ENCODE measurements at places on chromosomes 4 and X. TPM values are rescaled to one million over a fixed set of nuclear protein-coding genes. Genes with fewer than 3 reads are reported as not detected.
A peak's percentile ranks its signal among the peaks of the same experiment; 100 is the strongest.

- H3K27me3 ChIP-seq = no peaks in the 10 kb centered on the region
- no peak for DNase-seq
- no peak overlapping the region for H3K27ac ChIP-seq
- no peaks in the 10 kb centered on the region for H3K4me1 ChIP-seq
These were observed 235.1 kb downstream of the USP46 start for GRCh38 chr4:52423967-52424366.

- H3K4me3 ChIP-seq = no peak overlapping the region
- H3K4me1 ChIP-seq = no peaks in the 10 kb centered on the region
- no peaks in the 10 kb centered on the region for H3K27me3 ChIP-seq
- no peak for DNase-seq
These were observed 18.6 kb downstream of the ARHGAP6 start for GRCh38 chrX:11647138-11647537.

DNA sequence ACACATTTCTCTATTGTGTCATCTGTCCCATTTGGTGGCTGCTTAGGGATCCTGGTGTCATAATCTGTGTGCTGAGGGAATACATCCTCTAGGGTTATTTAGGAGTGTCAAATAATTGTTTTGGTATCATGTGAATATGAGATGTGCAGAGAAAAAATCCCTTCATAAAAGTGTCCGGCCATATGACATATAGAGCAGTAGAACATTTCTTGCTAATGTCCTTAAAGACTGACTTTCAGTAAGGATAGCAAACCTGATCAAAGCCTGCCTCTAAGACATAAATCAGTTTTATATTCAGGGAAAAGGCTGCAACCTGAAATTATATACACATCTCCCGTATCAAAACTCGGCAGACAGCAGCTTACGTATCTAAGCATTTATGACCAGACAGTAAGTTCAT is 211.6 kb downstream of the ADAM29 start:
- H3K4me1 ChIP-seq = no peaks in the 10 kb centered on the region
- H3K36me3 ChIP-seq = no peaks in the 10 kb centered on the region
- no peaks in the 10 kb centered on the region for H3K27me3 ChIP-seq
- H3K27ac ChIP-seq = no peak overlapping the region
- H3K4me3 ChIP-seq = no peak overlapping the region

GRCh38 chr4:142607976-142608375 is 238.1 kb downstream of the INPP4B start:
- H3K27me3 ChIP-seq = no peaks in the 10 kb centered on the region
- no peak overlapping the region for H3K4me3 ChIP-seq
- no peaks in the 10 kb centered on the region for H3K4me1 ChIP-seq
- no peak overlapping the region for H3K27ac ChIP-seq
- DNase-seq = no peak

DNA sequence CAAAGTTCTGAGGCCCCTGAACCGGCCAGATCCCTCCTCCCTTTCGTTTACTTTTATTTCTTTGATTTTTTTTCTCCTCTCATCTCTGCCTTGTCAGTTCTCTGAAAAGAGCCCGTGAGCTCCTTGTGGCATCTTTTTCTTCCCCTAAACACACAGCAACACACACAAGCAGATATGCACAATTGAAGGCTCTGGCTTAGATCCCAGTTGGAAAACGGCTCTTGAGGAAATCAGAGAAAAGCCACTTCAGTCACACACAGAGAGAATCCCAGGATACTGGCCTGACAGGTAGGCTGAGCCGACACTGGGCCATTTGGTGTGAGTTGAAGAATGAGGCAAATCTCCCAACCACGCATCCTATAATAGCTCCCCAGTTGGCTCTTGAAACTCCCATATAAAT is 12.9 kb downstream of the DIPK2B start:
- peaks cover 27% of the 10 kb centered on the region for H3K27me3 ChIP-seq
- no peak overlapping the region for H3K27ac ChIP-seq
- H3K4me3 ChIP-seq = peak overlapping the region; percentile 44
- DNase-seq = no peak
- H3K36me3 ChIP-seq = no peaks in the 10 kb centered on the region

DNA sequence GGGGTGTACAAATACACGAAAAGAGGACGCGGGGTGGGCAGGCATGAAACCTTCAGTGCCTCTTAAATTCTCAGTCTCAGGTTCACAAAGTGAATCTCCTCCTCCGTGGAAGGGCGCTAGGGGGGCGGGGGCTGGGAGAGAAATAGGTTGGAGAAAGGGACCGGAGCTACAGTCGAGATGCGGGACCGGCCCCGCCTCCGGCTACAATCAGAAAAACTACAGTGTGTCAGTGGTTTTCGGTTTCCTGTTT is 3.4 kb downstream of the MAML3 start:
- peak overlapping the region; percentile 97 for H3K27ac ChIP-seq
- H3K36me3 ChIP-seq = no peaks in the 10 kb centered on the region
- DNase-seq = peak; percentile 57
- peak overlapping the region; percentile 92 for H3K4me3 ChIP-seq
- peaks cover 11% of the 10 kb centered on the region for H3K27me3 ChIP-seq

DNA sequence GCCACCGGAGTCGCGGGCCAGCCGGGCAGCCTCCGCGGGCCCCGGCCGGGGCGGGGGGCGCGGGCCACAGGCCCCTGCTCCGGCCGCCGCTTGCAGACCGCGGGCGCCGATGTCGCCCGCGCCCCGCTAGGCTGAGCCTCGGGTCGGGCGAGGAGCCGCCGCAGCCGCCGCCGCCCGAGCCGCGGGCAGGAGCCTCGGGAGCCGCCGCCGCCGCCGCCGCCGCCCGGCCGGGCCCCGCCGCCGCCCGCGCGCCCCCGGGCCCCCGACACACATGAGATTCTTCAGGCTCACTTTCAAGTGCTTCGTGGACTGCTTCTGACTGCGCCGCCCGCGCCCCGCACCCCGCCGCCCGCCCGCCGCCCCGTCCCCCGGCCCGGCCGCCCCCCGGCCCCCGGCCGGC is 345 bp downstream of the SLC6A8 start:
- H3K27ac ChIP-seq = no peak overlapping the region
- DNase-seq = no peak
- no peak overlapping the region for H3K4me3 ChIP-seq

GRCh38 chr4:129326571-129327460 is 230.9 kb downstream of the C4orf33 start:
- no peak overlapping the region for H3K4me3 ChIP-seq
- DNase-seq = no peak
- H3K4me1 ChIP-seq = no peaks in the 10 kb centered on the region
- no peaks in the 10 kb centered on the region for H3K36me3 ChIP-seq
- no peaks in the 10 kb centered on the region for H3K27me3 ChIP-seq
- H3K27ac ChIP-seq = no peak overlapping the region

- H3K27ac ChIP-seq = peak overlapping the region; percentile 3
- H3K4me1 ChIP-seq = peaks cover 4% of the 10 kb centered on the region
- no peak overlapping the region for H3K4me3 ChIP-seq
- no peaks in the 10 kb centered on the region for H3K36me3 ChIP-seq
- H3K27me3 ChIP-seq = no peaks in the 10 kb centered on the region
These were observed 53.4 kb downstream of the AFAP1 start for GRCh38 chr4:7886007-7886973.

- no peaks in the 10 kb centered on the region for H3K36me3 ChIP-seq
- no peak overlapping the region for H3K27ac ChIP-seq
- peaks cover 39% of the 10 kb centered on the region for H3K4me1 ChIP-seq
- H3K27me3 ChIP-seq = peaks cover 18% of the 10 kb centered on the region
- H3K4me3 ChIP-seq = no peak overlapping the region
These were observed 122.7 kb downstream of the FAM53A start for GRCh38 chr4:1561286-1561990.

- DNase-seq = no peak
- no peaks in the 10 kb centered on the region for H3K27me3 ChIP-seq
- no peaks in the 10 kb centered on the region for H3K36me3 ChIP-seq
- no peak within 1 kb of the TSS for H3K27ac ChIP-seq
- no peak within 1 kb of the TSS for H3K4me3 ChIP-seq
- H3K4me1 ChIP-seq = no peaks in the 10 kb centered on the region
These were observed at the start of gene UGT2A3 for GRCh38 chr4:68951078-68951805. Gene UGT2A3, minus strand, starts transcription at chr4:68951804. Its CDS starts 44 bp downstream, at chr4:68951760.

DNA sequence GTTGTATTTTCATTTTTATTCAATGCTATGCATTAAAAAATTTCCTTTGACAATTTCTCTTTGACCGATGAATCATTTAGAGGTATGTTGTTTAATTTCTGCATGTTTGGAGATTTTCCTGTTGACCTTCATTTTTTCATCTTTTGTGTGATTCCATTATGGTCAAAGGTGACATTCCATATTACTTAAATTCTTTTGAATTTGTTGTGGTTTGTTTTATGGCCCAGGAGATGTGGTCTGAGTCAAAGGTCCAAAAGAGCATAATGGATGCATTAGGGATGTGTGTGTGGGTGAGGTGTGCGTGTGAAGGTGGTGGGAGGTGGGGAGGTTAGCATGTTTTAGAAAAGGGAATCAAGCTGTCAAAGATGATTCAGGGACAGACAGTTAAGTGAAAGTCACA is 76.0 kb upstream of the GIMD1 start:
- no peaks in the 10 kb centered on the region for H3K27me3 ChIP-seq
- H3K4me1 ChIP-seq = no peaks in the 10 kb centered on the region
- no peak overlapping the region for H3K4me3 ChIP-seq
- H3K27ac ChIP-seq = no peak overlapping the region

GRCh38 chrX:149807747-149808458 is 26.2 kb downstream of the MAGEA9 start:
- no peak overlapping the region for H3K27ac ChIP-seq
- no peaks in the 10 kb centered on the region for H3K36me3 ChIP-seq
- H3K4me3 ChIP-seq = no peak overlapping the region
- no peak for DNase-seq
- H3K4me1 ChIP-seq = no peaks in the 10 kb centered on the region

DNA sequence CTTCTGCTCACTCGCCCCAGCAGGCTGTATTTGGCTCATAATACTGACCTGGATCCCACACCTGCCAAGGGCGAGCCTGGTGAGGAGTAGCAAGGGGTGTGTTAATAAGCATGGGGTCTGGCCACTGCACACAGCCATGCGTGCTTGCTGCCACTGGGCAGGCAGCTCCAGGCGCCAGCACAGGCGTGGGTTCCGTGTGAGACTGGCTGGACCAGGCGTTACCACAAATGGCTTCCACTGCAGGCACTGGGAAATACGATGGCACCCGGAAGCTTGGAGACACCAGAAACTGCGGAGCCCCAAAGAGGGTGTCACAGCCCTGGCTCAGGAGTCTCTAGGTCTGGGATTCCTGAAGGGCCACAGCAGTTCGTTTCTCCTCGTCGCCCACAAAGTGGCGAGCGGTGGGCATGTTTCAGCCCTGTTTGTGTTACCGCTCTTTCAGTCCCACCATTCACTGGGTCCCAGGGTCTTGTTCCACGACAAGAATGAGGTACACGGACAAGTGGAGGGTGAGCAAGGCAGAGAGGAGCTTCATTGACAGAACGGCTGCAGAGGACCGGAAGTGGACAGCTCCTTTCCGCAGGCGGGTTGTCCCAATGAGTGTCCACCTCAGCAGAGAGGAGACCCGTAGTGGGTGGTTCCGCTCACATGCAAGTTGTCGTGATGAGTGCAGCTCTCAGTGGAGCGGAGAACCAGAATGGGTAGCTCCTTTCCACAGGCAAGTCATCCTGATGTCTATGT is 428.9 kb downstream of the EPHA5 start:
- H3K4me3 ChIP-seq = no peak overlapping the region
- H3K27me3 ChIP-seq = no peaks in the 10 kb centered on the region
- H3K4me1 ChIP-seq = no peaks in the 10 kb centered on the region

- H3K36me3 ChIP-seq = no peaks in the 10 kb centered on the region
- DNase-seq = peak; percentile 22
- H3K27me3 ChIP-seq = peaks cover 6% of the 10 kb centered on the region
- no peak overlapping the region for H3K27ac ChIP-seq
These were observed 45.6 kb downstream of the MAOB start for GRCh38 chrX:43836435-43837184.

- H3K4me3 ChIP-seq = no peak overlapping the region
- H3K36me3 ChIP-seq = no peaks in the 10 kb centered on the region
- no peak for DNase-seq
- H3K4me1 ChIP-seq = no peaks in the 10 kb centered on the region
These were observed 344.6 kb upstream of the SPOCK3 start for GRCh38 chr4:167578906-167579305.

DNA sequence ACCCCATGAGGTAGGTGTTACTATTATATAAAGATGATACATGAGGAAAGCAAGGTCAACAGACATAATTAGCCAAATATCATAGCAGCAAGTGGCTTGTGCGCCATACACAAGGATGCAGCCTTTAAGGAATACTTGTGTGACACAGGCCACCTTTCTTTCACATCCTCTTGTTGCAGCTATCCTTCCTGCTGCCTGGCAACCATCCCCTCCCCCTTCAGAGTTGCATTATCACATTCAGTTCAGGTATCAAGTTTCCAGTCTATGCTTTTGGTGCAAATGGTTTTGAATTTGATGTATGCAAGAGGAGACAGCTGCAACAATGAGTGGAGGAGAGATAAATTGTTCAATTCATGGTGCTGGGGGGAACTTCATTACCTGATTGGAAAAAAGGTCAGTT is 6.4 kb downstream of the ZCCHC18 start:
- peaks cover 3% of the 10 kb centered on the region for H3K4me1 ChIP-seq
- no peak overlapping the region for H3K27ac ChIP-seq
- H3K27me3 ChIP-seq = peaks cover 29% of the 10 kb centered on the region
- DNase-seq = no peak

DNA sequence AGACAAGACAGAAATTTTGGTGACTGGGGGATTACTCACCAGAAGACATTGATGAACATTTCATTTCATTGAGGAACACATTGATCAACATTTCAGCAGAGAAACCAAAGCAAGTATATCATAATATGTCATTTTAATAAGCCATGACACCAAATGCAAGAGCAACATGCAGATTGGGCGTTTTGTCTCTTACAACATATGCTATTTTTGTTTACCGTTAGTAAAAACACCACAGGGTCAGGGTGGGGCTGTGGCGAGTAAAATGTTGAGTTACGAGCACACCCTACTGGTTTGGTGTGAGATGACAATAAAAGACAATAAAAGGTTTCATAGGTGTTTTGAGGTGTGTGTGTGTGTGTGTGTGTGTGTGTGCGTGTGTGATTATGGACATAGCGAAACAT is 294.5 kb downstream of the PDGFC start:
- no peak overlapping the region for H3K4me3 ChIP-seq
- no peaks in the 10 kb centered on the region for H3K36me3 ChIP-seq
- H3K27me3 ChIP-seq = no peaks in the 10 kb centered on the region
- H3K4me1 ChIP-seq = no peaks in the 10 kb centered on the region
- H3K27ac ChIP-seq = no peak overlapping the region

TAF7L gene
- 0.24 TPM for polyA plus RNA-seq

MAD2L1 gene
- polyA plus RNA-seq = 22.7 TPM

FAM184B gene
- polyA plus RNA-seq = 12.3 TPM

PAGE1 gene
- not detected for polyA plus RNA-seq

VCX3A gene
- 0.29 TPM for polyA plus RNA-seq

TRIM60 gene
- polyA plus RNA-seq = not detected

ZNF732 gene
- polyA plus RNA-seq = 1.3 TPM

ASB9 gene
- polyA plus RNA-seq = 2.9 TPM

KDR gene
- polyA plus RNA-seq = 34.9 TPM

ITIH6 gene
- not detected for polyA plus RNA-seq

MAGEB2 gene
- polyA plus RNA-seq = not detected

GYPA gene
- polyA plus RNA-seq = 3.5 TPM

SLC25A14 gene
- 37.3 TPM for polyA plus RNA-seq

REELD1 gene
- 0.27 TPM for polyA plus RNA-seq

ENPP6 gene
- polyA plus RNA-seq = 30.4 TPM

FGD1 gene
- 41.2 TPM for polyA plus RNA-seq

GC gene
- 1.1 TPM for polyA plus RNA-seq
